Natural killer cell (primary cell): ENCODE measurements at places on chromosomes 16 and 17. TPM values are rescaled to one million over a fixed set of nuclear protein-coding genes. Genes with fewer than 3 reads are reported as not detected.

ABCA9 gene
- 0.05 TPM for total RNA-seq

GP2 gene
- not detected for total RNA-seq

DDX52 gene
- total RNA-seq = 47.5 TPM

ADAP2 gene
- total RNA-seq = 2.6 TPM

SLC47A1 gene
- total RNA-seq = 1.3 TPM

FAM171A2 gene
- 0.20 TPM for total RNA-seq

HEXIM2 gene
- 4.5 TPM for total RNA-seq

SLC16A13 gene
- total RNA-seq = 7.0 TPM

PYY gene
- not detected for total RNA-seq

EVI2B gene
- 103 TPM for total RNA-seq

ZNF319 gene
- 31.3 TPM for total RNA-seq

MT4 gene
- total RNA-seq = not detected

TNK1 gene
- 0.73 TPM for total RNA-seq

FLII gene
- total RNA-seq = 286 TPM

SPAG7 gene
- total RNA-seq = 45.7 TPM

NHLRC4 gene
- total RNA-seq = 0.75 TPM

INCA1 gene
- total RNA-seq = 0.54 TPM

KREMEN2 gene
- total RNA-seq = not detected
